Forelimb muscle (tissue), 1 donor: ENCODE measurements at places on chromosomes 4 and X. TPM values are rescaled to one million over a fixed set of nuclear protein-coding genes. Genes with fewer than 3 reads are reported as not detected.

GRCh38 chrX:65601530-65602220, 65.8 kb upstream of the MSN start:
- peak; percentile 38 for DNase-seq

- DNase-seq: no peak
Measured at GRCh38 chr4:6806924-6807626, 24.5 kb downstream of the KIAA0232 start.

DNA sequence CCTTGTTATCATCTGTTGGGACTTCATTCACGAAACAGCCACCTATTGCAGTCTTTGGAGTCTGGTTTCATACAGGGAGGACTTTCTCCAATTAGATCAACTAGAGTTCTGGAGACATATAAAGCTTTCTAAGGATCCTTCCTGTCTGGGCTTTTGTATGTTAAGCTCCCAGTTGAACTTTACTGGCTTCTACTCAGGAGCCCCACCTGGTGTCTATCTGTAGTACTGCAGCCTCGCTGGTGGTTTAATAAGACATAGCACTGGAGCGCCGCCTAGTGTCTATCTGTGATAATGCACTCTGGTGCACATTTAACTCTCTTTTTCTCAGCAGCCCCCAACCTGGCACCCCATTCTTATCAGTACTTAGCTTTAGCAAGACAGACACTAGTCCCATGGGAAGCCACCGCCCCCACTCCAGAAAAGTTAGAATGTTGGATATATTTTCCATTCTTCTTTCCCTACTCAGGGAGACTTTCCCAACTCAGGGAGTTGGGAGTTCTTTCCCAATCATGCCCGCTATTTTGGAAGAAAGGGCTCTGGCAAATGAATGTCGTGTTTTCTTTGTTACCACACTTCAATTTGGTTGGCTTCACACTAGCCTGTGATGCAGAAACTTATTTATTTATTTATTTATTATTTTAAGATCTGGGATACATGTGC, 36.9 kb upstream of the SYTL4 start:
- peak; percentile 11 for DNase-seq

GRCh38 chrX:47583240-47583861, 1.1 kb downstream of the TIMP1 start:
- no peak for DNase-seq

- no peak for DNase-seq
Measured at GRCh38 chrX:138128027-138128671, 562.2 kb downstream of the ZIC3 start.

Gene KIT
- 8.4 TPM for polyA plus RNA-seq

Gene ARHGEF9
- polyA plus RNA-seq: 20.2 TPM

Gene SPANXB1
- not detected for polyA plus RNA-seq

Gene GAGE12E
- polyA plus RNA-seq: not detected
